Naive B cell (primary cell): ENCODE measurements at places on chromosomes 7 and 10. TPM values are rescaled to one million over a fixed set of nuclear protein-coding genes. Genes with fewer than 3 reads are reported as not detected.

Gene TLX1
- not detected for polyA plus RNA-seq

Gene PIK3CG
- 33.8 TPM for polyA plus RNA-seq

Gene ACTA2
- polyA plus RNA-seq = not detected

Gene BAG3
- polyA plus RNA-seq = 1.2 TPM

Gene APBB1IP
- 41.5 TPM for polyA plus RNA-seq
